Natural killer cell (primary cell): ENCODE measurements at places on chromosomes 1 and 21. TPM values are rescaled to one million over a fixed set of nuclear protein-coding genes. Genes with fewer than 3 reads are reported as not detected.

The MAP3K7CL gene
- total RNA-seq: 11.5 TPM

The TMEM82 gene
- total RNA-seq: not detected

The SPRR2F gene
- not detected for total RNA-seq

GRCh38 chr1:100703716-100704115 is 15.8 kb upstream of the VCAM1 start:
- no peaks in the 10 kb centered on the region for H3K36me3 ChIP-seq
- H3K27ac ChIP-seq: no peak overlapping the region
- DNase-seq: no peak
- no peak overlapping the region for H3K4me3 ChIP-seq

DNA sequence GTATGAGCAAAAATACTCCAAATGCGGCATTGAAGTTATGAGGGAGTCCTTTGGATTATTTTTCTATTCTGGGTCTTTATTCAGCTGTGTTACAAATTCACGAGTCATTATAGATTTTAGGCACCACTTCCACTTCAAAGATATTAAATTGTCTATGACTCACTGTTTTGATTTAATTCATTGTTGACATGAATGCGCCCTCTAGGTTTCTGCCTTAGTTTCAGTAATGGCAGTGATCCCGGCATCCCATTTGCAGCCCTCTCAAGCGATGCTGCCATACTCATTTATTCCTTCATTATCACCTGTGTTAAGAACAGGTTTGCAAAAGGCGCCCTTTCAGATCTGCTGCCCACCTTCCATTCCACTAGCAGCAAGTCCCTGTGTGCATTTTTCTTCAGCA is 14.0 kb downstream of the RSPO1 start:
- no peak overlapping the region for H3K4me3 ChIP-seq
- H3K4me1 ChIP-seq: no peaks in the 10 kb centered on the region
- DNase-seq: no peak
- no peaks in the 10 kb centered on the region for H3K27me3 ChIP-seq
- H3K36me3 ChIP-seq: no peaks in the 10 kb centered on the region

GRCh38 chr1:108000620-108001111 is 35.7 kb upstream of the VAV3 start:
- H3K4me3 ChIP-seq: no peak overlapping the region
- H3K4me1 ChIP-seq: no peaks in the 10 kb centered on the region
- no peaks in the 10 kb centered on the region for H3K27me3 ChIP-seq
- no peak for DNase-seq
- no peak overlapping the region for H3K27ac ChIP-seq

DNA sequence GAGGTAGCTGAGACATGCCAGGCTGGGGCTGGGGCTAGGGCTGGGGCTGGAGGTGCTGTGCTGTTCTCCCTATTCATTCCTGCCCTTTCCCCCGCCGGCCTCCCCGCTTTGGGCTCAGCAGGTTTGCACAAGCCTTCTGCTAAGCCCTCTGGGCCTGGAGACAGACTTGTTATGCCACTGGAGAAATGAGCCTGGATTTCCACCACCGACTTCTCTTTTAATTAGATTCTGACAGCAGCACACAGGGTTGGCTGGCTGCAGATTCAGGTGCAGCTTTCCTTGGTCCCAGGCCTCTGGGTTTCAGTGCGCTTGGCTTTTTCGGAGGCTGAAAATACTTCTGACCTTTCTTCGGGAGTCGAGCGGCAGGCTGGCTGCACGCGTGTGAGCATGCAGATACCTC is 71.5 kb upstream of the ACTL8 start:
- DNase-seq: no peak
- H3K4me3 ChIP-seq: no peak overlapping the region
- H3K27me3 ChIP-seq: no peaks in the 10 kb centered on the region
